GM19239 (cell line): ENCODE measurements at places on chromosomes 2 and 18.
A peak's percentile ranks its signal among the peaks of the same experiment; 100 is the strongest.

- peak; percentile 33 for DNase-seq
These were observed 26.5 kb upstream of the MCFD2 start for GRCh38 chr2:46942143-46942526.

- no peak for DNase-seq
These were observed 450.2 kb upstream of the NRP2 start for GRCh38 chr2:205232086-205232485.

DNA sequence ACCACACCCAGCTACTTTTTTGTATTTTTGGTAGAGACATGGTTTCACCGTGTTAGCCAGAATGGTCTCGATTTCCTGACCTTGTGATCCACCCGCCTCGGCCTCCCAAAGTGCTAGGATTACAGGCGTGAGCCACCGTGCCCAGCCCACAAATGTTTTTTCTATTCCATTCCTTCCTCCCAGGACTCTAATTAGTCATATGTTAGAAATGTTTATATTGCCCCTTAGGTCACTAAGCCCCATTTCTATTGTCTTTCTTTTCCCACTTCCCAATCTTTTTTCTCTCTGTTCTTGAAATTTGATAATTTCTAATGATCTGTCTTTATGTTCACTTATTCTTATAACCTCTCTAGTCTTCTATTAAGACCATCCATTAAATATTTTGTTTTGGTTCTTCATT, 31.3 kb upstream of the CDCA7 start:
- DNase-seq, result no peak

- peak; percentile 23 for DNase-seq
These were observed 38.8 kb downstream of the BMP10 start for GRCh38 chr2:68832233-68832869.

DNA sequence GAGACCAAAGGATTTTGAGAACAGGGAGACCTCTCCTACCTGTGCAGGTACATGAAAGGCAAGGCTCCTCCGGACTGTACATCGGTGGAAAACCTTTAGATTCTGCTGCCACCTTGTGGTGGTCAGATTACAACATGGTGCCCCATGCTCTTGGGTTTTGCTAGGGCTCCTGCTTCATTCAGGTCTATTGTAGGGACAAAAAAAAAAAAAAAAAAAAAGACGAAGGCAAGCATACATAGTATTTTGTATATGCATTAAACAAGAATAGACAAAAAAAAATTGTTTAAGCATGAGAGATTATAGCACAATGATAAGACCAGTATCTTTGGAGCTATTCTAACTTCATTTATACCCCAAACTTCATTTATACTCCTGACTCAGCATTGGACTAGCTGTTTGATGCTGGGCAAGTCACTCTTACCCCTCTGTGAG, 27.4 kb upstream of the SPR start:
- no peak for DNase-seq

- no peak for DNase-seq
These were observed 49.3 kb downstream of the MTERF4 start for GRCh38 chr2:241052677-241053360.

DNA sequence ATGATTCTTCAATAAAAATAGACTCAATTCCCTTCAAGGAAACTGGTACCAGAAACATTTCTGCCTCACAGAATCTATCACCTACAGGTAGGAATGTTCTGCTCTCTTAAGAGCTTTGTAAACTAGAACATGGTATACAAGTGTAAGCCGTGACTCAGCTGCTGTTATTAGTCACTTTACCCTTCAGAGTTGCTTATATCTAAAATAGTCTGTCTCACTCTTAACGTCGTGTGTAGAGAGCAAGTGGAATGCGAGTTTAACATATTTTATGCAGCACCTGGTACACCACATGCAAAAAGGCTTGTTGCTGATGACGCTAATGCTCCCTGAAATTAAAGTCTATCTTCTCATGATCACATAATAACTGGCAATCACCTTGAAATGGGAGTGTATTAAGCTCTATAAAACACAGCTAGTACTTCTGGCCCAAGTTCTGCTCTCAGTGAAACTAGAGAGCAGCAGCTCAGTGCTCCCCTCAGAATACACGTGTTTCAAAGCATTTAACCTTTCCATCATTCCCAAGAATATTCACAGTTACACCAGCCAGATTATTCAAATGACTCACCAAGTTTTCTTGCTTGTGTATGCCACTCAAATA, 420.0 kb downstream of the ZEB2 start:
- DNase-seq, result no peak

- DNase-seq, result no peak
These were observed 164.0 kb upstream of the SESTD1 start for GRCh38 chr2:179428649-179429048.

DNA sequence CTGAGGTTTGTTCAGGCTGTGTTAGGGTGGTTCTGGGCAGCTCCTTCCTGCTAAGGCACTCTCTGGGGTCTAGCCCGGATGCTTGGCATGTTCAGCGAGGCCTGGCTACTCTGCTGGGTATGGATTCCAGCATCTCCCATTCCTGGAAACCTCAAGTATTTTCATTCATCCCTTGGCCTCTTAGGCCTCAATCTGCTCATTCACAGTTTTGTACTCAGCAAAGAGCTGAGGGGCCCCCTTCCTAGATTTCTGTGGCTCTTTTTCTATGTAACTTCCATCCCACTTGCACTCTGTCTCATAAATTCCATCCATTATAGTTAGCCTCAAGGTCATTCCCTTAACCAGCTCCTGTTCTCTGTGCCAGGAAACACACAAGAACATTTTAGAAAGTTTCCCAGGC, 798.8 kb upstream of the HS6ST1 start:
- no peak for DNase-seq
